ENCODE measurements at places on chromosomes 3 and 15. TPM values are rescaled to one million over a fixed set of nuclear protein-coding genes. Genes with fewer than 3 reads are reported as not detected.

Gene CHDH
- 1.9 TPM for total RNA-seq

Gene ALDH1L1
- 0.17 TPM for total RNA-seq

Gene TMEM207
- not detected for total RNA-seq

Gene ANKDD1A
- total RNA-seq, result 1.8 TPM

Gene MYEF2
- total RNA-seq, result 13.7 TPM

Gene NME9
- 0.42 TPM for total RNA-seq

Gene PAK6
- 0.15 TPM for total RNA-seq

Gene C3orf52
- 14.7 TPM for total RNA-seq

Measured in A549 treated with CORT108297 at 1 μM for 4 hours (cell line).